ENCODE measurements at places on chromosomes 1 and 21.
A peak's percentile ranks its signal among the peaks of the same experiment; 100 is the strongest.

DNA sequence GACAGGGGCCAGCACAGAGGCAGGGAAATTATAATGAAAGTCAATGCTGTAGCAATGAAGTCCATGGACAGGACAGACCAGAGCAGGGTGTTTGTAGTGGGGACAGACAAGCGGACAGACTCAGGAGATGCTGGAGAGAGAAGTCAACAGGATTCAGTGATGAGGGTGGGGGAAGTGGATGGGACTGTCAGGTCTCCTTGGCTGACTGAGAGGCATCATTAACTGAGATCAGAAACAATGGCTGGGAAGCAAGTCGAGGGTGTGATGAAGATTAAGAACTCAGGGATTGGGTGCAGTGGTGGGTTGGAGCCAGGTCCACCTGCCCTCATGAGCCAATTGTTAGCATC is 25.5 kb downstream of the CD58 start:
- DNase-seq = no peak

DNA sequence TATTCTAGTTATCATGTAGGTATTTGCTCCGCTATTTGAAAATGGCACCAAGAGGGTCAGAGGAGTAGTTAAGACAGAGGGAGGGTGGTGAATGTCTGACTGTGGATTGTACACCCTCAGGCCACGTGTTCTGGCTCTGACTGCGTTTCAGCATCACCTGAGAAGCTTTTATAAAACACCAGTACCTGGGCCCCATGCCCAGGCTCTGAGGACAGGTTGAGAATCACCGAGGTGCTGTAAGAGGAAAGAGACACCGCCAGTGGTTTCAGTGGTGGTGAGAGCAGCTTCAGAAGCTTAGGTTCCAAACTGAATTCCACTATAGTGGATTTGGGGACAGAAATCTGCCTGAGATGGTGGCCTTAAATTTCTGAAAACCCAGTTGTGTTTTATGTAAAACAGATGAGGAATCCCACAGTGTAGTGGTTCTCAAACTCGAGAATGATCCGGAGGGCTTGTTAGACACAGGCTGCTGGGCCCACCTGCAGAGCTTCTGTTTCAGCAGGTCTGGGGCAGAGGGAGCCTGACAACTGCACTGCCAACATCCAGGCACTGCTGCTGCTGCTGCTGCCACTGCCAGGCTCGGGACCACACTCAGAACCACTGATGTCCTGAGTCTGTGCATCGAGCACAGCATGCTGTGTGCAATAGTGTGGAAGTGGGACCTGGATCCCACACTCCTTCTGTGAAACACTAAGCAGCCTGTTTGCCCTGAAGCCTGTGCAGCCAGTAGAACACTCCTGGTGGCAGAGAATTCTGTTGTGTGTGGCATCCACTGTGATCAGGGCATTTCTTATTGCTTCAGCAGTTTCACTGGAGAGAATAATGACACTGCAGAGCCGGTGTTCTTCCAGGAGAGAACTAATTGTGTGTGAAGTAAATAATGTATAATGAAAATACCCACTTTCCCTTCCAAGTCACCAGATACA is 98.7 kb downstream of the SUSD4 start:
- DNase-seq = no peak

- no peak for DNase-seq
These were observed 25.3 kb upstream of the POFUT2 start for GRCh38 chr21:45313015-45313414.

GRCh38 chr1:99544328-99544727 is 101.6 kb upstream of the PALMD start:
- no peak for DNase-seq

DNA sequence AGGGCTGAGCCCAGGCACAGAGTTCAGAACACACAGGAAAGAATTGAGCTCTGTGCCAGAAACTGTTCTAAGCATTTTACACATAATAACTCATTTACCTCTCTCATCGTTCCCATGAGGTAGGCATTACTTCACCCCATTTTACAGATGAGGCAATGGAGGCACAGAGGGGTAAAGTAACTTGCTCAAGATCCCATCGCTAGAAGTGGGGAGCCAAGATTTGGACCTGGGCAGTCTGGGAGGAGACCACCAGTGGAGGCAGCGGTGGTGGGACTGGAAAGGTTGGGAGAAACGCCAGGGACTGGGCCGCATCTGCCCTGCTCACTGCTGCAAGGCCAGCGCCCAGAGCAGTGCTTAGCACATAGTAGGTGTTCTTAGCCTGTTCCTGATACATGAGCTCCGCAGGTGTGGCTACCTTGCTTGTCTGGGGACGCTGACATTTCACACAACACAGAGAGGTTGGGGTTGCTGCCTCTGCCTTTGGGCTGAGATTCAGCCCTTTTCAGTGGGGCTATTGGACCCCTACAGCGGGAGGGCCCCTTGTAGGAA is 27.8 kb upstream of the EPS8L3 start:
- DNase-seq = peak; percentile 18

DNA sequence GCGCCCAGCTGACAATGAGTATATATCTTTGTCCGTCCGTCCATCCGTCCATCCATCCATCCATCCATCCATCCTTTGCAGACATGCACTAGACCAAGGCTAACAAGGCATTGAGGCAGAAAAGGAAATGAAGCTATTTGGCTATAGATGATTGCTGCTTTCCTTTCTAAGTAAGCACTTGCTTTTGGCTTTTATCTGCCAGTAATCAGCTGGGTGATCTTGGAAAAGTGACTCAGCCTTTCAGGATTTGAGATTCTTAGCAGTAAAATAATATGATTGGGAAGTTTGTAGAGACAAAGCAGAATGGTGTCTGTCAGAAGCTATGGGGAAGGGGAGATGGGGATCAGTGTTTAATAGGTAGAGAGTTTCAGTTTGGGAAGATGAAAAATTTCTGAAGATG is 22.7 kb downstream of the ZFYVE9 start:
- no peak for DNase-seq

GRCh38 chr1:147496571-147497210 is 44.6 kb upstream of the BCL9 start:
- DNase-seq = no peak

GRCh38 chr1:203028067-203028783 is 1.9 kb downstream of the PPFIA4 start:
- DNase-seq = peak; percentile 14

- no peak for DNase-seq
These were observed 13.0 kb upstream of the ZNF692 start for GRCh38 chr1:248871837-248872401.

GRCh38 chr1:51574796-51575195 is 42.1 kb upstream of the OSBPL9 start:
- no peak for DNase-seq

DNA sequence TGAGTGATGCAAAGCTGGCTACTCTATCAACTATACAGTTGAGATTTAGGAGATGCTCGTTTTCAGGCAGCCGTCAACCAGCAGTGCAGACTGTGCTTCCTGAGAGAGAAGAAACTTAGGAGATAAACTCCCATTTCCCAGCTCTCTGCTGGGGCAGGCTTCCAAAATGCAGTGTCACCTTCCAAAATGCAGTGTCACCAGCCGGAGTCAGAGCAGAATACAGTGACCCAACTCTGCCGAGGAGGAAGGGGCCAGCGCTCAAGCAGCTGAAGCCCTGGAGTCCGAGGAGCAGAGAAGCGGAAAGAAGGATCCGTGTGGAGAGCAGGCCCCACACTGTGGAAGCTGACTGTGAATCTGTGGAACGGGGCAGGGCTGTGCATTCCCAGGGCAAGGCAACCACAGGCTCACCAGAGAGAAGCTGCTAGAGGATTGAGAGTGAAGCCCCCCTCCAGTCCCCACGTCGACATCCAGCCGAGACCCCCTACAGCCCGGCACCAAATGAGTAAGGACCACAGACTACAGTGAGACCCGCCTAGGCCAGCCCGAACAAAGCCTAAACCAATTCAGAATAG is 703 bp upstream of the KRTAP12-1 start:
- DNase-seq = no peak

DNA sequence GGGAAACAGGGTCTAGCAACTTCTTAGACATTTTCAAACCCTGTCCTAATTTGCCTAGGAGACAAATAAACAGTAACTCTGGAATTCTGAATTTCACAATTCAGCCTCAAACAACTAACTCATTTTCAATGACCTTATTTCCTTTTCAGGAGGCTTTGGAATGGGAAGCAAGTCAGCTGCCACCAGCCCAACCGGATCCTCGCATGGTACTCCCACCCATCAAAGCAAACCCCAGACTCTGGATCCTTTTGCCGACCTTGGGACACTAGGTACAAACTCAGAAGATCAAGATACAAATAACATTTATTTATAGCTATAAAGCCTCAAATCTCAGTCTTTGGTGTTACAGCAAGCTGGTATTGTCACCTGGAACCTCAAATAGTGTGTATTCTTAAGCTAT is 18.9 kb upstream of the LEPR start:
- no peak for DNase-seq

DNA sequence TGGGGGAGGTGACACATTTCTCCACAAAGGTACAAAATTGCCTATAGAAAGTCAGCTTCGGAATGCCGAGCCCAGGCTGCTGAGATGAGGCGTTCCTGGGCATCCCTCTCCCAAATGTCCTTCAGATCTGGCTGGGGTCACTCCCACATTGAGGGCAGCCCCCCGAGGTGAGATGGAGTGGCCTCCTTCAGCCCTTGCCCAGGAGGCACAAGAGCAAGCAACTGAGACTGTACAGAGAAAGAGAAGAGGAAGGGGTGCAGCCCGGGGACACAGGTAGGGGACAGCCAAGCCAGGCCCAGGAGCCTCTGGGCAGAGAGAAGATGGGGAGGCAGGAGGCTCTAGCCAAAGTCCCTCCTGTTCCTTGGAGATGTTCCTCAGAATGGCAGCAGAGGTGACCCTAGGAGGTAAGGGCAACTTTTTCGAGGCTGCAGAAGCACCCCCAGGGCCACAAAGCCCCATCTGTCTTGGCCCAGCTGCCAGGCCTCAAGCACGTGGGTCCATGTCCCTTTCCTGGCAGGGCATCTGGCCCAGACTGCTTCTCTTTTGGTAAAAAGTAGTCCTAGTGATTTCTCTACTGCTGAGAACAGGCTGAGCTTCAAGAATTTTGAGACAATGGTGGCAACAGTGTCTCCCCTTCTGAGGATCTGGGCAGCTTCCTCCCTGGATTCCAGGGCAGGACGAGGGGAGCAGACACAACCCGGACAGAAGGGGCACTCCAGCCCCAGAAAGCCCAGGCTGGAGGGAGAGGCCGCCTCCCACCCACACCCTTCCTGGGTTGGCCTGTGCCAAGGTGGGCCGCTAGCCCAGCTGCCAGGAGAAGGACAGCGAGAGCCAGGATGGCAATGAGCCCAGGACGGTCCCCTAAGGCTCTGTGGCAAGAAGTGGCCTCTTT is 68.0 kb downstream of the LRRN2 start:
- DNase-seq = no peak

- DNase-seq = no peak
These were observed 27.2 kb upstream of the FAM3B start for GRCh38 chr21:41289431-41289830.

- DNase-seq = no peak
These were observed 15.8 kb downstream of the MAPKAPK2 start for GRCh38 chr1:206700445-206701036.

GRCh38 chr1:168335500-168335899 is 54.8 kb downstream of the TBX19 start:
- no peak for DNase-seq

GRCh38 chr1:220513834-220514233 is 14.1 kb upstream of the MARK1 start:
- no peak for DNase-seq

GRCh38 chr1:6638226-6638625 is 13.6 kb downstream of the THAP3 start:
- peak; percentile 53 for DNase-seq

GRCh38 chr1:234408757-234409156 is 35.5 kb downstream of the COA6 start:
- no peak for DNase-seq

- DNase-seq = no peak
These were observed 49.3 kb downstream of the IVNS1ABP start for GRCh38 chr1:185267701-185268100.

- no peak for DNase-seq
These were observed 11.8 kb upstream of the AMIGO1 start for GRCh38 chr1:109521002-109521951.

DNA sequence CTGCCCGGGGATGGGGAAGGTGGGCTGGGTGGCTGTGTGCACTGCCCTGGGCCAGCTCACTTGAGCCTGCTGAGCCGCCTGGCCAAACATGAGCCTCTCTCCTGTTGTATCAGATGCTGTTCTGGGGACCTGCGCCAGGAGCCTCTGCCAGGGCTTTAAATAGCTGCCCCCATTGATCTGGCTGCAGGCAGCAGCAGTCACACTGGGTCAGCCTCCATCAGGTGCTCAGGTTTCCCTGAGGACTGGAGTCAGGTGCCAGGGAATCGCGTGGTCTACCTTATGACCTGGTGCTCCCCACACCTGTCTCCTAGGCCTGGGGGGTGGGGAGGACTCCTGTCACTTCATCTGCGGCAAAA is 700 bp upstream of the CCDC28B start:
- DNase-seq = no peak

DNA sequence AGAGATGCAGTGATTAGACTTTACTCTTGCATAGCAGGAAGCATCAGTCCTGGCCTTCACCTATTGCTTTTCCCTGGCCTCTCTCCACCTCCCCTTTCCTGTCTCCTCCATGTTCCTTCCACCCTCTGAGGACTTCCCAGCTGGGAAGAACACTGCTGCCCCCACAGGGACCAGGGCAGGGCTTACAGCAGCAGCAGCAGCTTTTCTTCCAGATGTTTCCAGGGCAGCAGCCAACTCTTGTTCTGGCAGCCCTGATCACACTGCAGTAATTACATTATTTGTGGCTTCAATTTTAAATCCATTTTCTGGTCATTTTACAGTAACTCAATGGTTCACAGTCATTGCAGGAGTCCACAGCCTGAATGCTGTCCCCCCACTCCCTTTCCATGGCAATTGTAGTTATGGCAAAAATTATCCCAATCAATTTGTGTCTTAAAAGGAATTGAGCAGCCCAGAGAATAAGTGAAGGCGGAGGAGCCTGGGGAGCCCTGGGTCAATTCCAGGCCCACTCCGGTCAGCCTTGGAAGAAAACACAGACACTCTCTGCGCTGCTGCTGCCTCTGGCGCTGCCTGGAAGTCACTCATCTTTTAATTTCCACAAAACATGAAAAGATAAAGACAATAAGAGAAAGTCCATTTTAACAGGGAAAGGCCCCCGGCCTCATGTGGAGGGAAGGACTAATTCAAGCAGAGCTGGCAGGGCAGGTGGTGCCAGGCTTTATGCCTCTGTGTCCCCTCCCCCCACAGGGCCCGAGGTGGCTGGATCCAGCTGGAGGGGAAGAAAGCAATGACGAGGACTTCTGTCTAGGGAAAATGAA is 148.6 kb downstream of the GRIK3 start:
- DNase-seq = peak; percentile 9

DNA sequence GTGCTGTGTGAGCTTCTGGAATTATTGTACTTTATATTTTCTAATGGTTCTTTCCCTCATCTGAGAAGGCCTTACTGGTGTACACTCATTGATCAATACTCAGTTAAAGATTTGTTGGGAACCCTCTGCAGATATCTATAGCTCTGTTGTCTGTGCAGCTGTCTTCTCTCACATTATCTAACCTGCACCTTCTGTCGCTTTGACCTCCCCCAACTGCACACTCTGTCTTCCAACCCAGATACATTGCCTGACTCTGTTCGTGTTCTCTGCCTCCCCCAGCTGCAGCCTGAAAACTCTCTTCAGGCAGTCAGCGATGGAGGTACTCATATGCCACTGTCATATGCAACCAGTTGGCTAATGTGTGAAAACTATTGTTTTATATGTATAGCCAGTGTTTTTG is 334.3 kb downstream of the NCAM2 start:
- no peak for DNase-seq

Data from colonic mucosa (tissue), 4 donors.